ENCODE measurements at places on chromosomes 11 and 22.

DNA sequence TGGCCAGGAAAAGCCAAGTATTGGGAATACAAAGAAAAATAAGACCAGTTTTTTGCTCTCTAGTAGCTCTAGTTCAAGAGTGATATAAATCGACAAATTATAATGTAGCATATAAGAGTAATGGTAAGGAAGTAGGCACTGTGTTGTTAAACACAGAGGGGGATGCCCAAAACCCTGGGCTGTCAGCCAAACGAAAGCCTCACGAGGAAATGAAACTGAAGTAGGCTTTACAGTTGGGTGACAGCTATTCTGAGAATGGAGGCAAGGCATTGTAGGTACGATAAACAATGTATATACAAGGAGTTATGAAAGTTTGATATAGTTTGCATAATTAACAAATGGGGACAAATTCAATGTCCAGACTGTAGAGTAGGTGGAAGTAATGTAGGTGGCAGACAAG, 176.4 kb downstream of the FAM181B start:
- DNase-seq, result no peak

DNA sequence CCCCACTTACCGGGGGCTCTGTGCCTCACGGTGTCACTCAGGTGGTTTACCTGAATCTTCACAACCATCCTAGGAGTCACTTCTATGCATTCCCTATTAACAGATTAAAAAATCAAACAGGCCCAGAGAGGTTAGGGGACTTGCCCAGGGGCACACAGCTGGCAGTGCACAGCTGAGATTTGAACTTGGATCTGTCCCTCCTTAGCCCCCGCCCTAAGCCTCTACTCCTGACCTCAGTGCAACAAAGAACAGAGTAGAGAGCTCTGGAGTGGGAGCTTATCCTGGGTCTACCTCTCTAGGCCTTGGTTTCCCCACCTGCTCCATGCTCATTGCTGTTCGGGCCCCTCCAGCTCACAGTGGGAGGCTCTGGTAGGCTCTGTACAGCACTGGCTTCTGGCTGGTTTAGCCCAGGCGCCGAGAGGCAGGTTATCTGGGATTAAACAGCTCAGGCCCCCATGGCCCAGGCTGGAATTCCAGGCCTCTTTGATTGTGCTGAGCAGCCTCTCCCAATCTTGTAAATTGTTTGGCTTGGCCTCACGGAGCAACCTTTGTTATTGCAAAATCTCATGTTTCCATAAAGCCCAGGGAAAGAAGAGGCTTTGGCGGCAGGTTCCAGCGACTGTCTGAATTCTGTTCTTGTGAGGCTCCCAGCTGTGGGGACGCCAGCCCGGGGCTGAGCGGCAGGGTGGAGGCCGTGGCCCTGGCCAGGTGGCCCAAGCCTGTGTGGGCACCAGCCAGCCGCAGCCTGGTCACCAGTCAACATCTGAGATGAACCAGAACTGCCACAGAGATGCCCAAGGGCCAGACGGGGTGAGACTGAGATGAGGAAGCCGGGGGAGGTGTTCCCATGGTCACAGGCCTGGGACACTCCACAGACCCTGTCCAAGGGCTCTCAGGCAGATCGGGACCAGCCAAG, 28.9 kb upstream of the SHISAL1 start:
- no peak for DNase-seq

DNA sequence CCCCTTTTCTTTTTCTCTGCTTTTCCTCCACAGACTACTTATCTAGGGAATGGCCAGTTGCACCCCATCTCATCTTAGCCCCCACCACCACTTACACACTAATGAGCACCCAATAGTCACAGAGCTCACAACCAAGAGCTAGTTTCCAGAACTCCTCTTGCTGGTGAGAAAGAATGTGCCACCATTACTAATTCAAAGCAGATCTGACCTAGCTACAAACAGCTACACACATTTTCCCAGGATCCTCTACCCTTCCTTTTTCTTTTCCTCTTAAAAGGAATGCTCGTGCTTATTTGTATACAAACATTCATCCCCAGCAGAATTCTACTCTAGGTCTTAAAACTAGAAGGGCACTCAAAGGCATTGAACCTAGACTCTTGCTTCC, 136.8 kb downstream of the CD44 start:
- DNase-seq, result no peak

- no peak for DNase-seq
These were observed 59.8 kb upstream of the WNT7B start for GRCh38 chr22:46036558-46037408.

DNA sequence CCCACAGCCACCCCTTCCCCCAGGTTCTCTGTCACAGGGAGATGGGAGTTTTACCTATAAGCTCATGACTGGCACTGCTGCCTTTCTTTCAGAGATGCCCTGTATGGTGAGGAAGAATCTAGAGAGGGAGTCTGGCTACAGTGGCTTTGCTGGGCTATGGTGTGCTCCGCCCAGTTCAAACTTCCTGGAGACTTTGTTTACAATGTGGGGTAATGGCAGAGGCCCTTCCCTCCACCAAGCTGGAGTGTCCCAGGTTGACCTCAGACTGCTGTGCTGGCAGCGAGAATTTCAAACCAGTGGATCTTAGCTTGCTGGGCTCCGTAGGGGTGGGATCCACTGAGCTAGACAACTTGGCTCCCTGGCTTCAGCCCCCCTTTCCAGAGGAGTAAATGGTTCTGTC, 143.5 kb downstream of the MSANTD4 start:
- no peak for DNase-seq

DNA sequence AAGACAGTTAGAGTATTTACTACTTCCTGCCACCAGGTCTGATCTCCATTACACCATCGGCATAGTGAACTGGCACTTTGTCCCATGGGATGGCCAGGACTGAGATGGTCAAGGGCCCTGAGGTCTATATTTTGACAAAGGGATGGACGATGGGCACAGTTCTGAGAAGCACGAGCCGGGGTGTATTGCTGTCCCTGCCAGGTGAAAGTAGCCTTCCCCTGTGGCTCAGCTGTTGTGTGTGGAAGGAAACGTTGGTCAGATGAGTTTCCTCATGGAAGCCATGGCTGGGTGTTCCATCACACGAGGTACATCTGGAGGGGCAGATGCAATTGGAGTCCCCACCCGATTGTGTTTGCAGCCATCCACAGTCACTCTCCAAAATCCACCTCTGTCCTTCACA, 27.9 kb upstream of the BRSK2 start:
- no peak for DNase-seq

DNA sequence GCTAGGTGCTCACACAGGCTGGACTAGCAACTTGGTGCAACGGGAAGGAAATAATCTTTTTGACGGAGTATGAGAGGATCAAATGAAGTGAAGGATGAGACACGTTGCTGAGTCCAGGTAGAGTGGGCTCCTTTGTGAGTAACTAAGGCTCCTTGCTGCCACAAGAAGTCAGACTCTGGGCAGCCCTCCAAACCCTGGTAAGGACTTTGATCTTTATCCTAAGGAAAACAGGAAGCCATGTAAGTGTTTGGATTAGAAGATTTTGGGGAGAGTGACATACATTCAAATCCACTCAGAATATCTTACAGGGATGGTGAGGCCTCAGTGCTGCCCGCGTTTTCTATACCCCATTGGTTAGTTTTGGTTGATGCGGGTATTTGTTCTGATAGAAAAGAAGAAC, 155.9 kb upstream of the RAG2 start:
- no peak for DNase-seq

GRCh38 chr22:36369004-36369921, 18.5 kb downstream of the MYH9 start:
- DNase-seq, result no peak

DNA sequence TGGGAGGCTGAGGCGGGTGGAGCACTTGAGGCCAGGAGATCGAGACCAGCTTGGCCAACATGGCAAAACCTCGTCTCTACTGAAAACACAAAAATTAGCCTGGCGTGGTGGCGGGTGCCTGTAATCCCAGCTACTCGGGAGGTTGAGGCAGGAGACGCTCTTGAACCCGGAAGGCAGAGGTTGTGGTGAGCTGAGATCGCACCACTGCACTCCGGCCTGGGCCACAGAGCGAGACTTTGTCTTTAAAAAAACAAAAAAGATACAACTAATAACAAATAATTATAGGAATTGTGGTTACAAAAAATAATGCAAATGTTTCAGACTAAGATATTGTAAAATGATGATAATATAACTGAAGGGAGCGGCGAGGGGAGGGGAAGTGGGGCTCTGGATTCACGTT, 90.3 kb upstream of the RTL6 start:
- no peak for DNase-seq

- DNase-seq, result peak; percentile 4
These were observed 547 bp downstream of the UVRAG start for GRCh38 chr11:75815345-75816168.

GRCh38 chr22:33272180-33272579, 214.0 kb upstream of the SYN3 start:
- no peak for DNase-seq

GRCh38 chr11:128658502-128658901, 35.4 kb upstream of the FLI1 start:
- DNase-seq, result no peak

GRCh38 chr11:9516113-9516512, 55.3 kb downstream of the ZNF143 start:
- DNase-seq, result no peak

DNA sequence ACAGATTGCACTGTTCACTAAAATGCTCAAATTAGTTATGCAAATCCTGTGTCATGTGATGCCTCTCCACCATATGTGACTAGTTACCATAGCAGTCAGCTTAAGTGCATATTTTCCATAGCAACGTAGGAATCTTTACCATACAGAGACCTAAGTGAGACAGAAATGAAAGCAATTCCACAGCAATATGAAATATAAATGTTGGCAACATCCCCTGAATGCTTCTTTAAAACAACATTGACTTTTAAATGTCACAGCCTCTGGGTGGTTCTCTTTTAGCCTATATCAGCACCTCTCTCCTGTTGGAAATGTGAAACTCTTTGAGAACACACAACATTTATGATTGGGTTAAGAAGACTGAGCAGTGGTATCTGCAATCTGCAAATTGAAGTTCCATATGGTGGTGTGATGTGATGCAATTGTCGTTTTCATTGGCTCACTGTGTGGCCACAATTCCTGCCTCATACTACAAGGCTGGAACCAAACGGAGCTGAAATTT, 814.6 kb downstream of the DLG2 start:
- DNase-seq, result no peak

GRCh38 chr11:66243782-66244535, 24.5 kb upstream of the RAB1B start:
- no peak for DNase-seq

DNA sequence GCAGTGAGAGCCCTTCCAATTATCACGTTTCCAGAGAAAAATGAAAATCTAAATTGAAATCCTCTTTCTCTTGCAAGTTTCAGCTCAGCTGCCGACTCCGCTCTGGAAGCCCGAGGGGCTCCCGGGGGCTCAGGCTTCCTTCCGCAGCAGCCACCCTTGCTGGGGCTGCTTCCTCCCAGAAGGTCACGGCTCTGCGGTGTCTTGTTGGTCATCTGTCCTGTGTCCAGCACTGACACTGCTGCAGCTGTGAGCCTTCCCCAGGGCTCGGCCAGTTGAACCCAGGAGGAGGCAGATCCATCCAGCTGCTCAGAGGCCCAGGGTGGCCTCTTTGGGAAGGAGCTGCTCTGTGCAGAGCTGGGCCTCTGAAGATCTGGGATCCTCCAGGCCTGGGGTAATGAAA, 1337.2 kb downstream of the TBC1D22A start:
- DNase-seq, result no peak

- no peak for DNase-seq
These were observed 56.6 kb downstream of the BID start for GRCh38 chr22:17717708-17718107.

DNA sequence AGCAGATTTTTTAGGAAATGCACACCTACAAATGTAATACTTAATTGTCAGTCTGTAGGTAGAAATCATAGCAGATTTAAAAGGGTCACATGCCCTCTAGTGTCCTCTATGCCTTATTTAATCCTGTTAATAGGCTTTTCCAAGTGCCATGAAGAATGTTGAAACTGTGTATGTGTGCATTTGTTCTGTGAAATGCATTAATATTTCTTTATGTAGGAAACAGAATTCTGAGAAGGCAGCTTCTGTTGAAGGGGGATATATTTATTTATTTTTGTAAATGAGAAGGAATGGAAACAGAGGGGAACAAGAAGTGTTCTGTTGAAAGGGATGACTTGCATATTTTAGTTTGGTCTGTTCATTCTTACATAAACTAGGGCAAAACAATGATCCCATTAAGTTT, 51.0 kb downstream of the SVIP start:
- no peak for DNase-seq

DNA sequence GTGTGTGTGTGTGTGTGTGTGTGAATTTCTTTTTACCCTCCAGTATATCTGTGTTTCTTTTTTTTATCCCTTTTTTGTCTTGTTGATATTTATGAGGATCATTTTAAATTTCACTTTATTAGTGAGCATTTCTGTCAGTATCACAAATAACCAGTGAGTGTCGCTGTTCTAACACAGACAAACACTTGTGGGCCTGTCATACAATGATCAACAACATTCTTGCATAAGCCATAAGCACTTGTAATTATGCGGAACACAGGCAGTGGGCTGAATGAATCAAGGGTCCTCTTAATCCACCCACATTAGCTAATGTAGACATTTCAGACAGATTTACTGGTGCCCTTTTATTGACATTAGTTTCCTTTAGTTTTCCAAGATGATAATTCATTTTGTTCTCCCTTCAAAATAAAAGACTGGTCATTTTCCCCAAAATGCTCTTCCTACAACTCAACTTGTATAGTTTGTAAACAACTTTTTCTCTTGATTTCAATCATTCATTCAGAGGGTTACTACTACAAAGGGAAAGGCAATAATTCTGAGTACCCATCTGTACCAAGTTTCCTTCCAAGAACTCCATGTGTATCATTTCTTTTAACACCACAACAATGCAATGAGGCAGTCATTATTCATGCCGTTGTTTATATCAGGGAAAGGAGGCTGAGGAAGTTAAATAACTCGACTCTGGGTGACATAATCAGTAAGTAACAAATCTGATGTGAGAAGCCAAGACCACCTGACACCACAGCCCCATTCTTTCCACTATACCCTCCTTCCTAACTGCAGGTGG, 34.5 kb upstream of the ANO3 start:
- DNase-seq, result no peak

- no peak for DNase-seq
These were observed 58.4 kb downstream of the CELSR1 start for GRCh38 chr22:46479046-46479445.

DNA sequence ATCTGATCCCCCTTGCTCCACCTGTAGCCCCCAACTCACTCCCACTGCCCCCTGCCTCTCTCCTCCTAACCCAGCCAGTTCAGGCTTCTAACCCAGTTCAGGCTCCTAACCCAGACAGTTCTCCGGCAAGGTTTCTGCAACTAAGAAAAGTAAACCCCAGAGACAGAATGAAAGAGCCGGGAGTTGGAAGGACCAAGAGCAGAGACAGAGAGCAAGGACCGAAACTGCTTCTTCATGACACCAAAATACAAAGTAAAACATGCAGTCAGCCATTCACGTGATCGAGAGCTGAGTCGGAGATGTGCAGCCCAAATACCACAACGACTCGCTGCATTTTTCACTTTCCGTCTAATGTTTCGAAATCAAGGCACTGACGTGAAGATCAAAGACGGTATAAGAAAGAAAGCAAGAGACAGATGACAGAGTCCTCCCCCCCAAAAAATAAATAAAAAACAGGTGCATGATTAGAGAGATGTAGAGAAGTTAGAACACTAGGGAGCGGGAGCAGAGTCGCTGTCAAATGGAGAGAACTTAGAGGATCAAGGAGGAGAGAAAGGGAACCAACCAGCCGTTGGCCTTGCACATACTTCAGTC, 884 bp downstream of the IL10RA start:
- DNase-seq, result no peak

All from activated CD8-positive, alpha-beta memory T cell treated with anti-CD3 and anti-CD28 coated beads for 1 hour (primary cell).